EH (cell line): ENCODE measurements at places on chromosomes 5 and 9.
A peak's percentile ranks its signal among the peaks of the same experiment; 100 is the strongest.

GRCh38 chr5:169847519-169847918 is 132.8 kb downstream of the INSYN2B start:
- no peak for DNase-seq

- DNase-seq, result no peak
Measured at GRCh38 chr5:119742311-119742710, 113.0 kb downstream of the FAM170A start.

DNA sequence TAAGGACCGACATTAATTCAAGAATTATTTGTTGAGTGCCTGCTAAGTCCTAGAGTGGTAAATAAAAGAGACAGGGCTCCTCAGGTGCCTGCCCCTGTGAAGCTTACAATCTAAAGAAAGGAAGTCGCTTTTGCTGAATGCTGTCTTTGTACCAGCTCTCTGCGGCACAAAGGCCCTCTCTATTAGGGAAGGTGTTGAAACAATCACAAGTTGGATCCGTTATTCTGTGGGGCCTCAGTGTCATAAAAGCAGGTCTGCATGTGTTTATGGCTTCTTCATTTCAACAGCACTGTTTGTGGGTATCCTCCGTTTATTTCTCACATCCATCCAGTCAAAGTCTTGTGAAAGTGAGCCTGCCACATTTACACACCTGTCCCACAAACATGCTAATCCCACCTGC is 7.0 kb upstream of the MVB12B start:
- no peak for DNase-seq

DNA sequence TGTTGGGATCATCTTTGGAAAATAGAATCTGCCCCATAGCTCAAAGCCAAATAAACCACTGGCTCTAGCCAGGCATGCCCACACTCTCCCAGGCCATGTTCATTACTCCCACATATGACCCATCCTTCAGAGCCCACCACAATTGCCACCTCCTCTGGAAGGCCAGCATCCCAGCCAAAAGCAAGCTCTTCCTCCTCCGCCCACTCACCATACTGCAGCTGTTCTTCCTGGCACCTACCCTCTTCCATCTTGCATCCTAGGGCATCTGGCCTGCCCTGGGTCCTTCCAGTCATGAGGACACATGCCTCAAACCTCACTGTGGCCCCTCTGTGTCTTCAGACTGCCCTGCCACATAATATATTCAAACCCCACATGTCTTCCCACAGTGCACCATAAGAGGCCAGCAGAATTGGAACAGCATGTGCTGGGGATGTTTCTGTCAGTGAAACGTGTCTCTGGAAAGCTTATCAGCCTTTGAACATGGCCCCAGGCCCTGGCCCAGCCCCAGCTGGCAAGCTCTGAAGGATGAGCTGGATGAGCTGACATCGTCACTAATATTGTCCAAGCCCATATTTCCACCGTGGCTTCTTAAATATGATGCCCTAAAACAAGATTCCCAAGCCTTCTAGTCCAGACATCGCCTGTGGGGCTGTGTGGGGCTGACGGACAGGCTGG is 230.8 kb downstream of the AGTPBP1 start:
- peak; percentile 16 for DNase-seq

- DNase-seq, result no peak
Measured at GRCh38 chr5:180816608-180817534, 14.3 kb upstream of the MGAT1 start.

GRCh38 chr5:137236849-137237507 is 262.1 kb downstream of the SPOCK1 start:
- DNase-seq, result no peak

DNA sequence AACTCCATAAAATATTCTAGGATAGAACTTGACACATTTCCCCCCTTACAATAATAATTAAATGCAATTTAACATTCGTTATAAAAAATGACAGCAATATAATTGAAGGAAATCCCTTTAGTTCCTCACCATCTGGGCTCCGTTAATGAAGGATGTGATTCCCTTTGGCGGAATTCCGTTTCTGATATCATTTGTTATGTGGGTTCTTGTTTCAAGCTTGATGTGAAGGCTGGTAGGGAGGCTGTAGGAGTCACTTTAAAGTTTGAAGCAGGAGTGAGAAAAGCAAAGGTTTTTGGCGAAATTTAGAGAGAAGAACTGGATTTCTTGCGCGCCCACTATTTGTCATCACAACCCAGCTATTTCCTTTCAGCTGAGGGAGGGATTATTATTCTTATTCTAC is 4.0 kb downstream of the RGS7BP start:
- DNase-seq, result no peak

DNA sequence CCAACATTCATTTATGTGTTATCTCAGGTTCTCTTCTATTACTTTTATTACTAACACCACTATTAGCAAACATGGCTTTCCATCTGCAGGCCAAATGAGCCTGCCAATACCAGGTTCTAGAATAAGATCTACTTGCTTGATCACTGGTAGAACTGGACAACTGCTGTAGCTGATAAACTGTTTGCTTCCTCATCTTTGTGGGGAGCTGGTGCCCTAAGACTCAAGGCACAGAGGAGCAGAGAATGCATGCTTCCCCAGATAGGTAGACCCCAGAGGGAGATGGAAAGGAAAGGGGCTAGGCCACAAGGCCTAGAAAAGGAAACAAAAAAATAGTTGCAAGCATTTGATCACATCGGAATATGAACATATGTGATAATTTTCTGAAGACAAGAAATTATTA is 30.7 kb upstream of the AUH start:
- no peak for DNase-seq

- no peak for DNase-seq
Measured at GRCh38 chr9:10274988-10275387, 337.8 kb downstream of the PTPRD start.

GRCh38 chr9:89743573-89744254 is 138.9 kb downstream of the GADD45G start:
- no peak for DNase-seq

DNA sequence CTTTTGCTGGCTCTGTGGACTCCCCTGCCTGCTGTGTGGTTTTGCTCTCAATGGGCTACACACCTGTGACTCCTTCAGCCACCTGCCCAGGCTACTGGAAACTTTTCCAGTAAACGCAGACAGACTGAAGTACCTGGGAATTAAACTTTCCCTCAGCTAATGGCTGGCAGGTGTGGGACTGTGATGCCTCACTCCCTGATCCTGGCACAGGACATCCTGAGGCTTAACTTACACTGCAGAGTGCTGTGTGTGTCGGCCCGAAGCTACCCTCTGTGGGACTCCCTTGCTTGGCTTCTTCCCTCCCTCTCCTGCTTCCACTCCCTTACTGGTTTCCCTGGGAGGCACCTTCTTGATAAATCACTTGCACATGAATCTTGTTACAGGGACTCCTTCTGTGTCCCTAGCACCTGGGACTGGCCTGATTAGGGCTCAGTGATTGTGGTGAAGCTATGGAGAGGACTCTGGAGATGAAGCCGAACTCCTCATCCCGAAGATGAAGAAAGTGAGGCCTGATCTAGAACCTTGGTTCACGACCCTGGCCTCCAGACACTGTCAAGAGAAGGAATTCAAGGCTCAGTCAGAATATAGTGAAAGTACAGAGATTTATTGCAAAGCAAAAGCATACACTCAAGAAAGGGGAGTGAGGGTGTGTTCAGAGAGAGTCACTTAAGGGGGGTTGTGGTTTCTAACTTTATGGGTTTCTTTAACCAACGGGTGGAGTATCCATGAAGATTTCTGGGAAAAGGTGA is 113.4 kb upstream of the ALDH1B1 start:
- no peak for DNase-seq

GRCh38 chr5:40754381-40755092 is 1.2 kb downstream of the TTC33 start:
- peak; percentile 44 for DNase-seq

DNA sequence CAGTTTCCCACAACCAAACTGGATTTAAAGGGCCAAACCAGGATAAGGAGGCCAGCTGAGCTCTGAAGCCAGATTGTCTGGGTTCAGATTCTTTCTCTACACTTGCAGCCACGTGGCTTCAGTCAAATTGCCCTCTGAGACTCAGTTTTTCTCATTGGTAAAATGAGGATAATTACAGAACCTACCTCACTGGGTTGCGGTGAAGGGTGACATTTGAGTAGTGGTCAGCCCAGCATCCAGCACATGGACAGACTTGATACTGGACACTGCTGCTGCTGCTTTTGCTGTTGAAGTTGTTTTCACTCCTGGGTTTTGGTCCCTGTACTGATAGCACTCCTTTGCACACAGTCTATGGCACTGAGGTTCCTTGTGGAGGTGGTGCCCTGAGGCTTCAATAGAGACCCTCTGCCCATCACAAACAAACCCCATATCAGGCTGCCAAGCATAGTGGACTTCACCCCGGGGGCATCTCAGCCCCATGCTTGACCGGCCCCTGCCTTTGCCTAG is 25.7 kb upstream of the CDKN2AIPNL start:
- peak; percentile 24 for DNase-seq

DNA sequence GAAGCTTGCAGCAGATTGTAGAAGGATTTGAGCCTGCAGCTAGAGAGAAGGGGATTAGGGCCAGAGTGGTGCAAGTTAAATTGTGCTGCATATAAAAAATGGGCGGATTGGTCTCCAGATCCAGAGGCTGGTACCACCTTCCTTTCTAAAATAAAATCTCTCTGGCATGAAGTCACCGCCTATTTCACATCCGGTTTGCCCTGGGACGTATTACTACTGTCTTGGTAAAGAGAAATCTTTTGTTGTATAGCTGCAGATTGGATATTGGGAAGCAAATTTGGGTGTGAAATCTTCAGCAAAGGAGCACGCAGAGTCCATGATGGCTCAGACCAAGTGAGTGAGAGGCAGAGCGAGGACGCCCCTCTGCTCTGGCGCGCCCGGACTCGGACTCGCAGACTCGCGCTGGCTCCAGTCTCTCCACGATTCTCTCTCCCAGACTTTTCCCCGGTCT is at the start of gene GABRA1:
Gene GABRA1 (plus strand): TSS at position 180 of the 451 bp plus-strand sequence. CDS start 2,691 bp downstream, outside the sequence.
- DNase-seq, result no peak

DNA sequence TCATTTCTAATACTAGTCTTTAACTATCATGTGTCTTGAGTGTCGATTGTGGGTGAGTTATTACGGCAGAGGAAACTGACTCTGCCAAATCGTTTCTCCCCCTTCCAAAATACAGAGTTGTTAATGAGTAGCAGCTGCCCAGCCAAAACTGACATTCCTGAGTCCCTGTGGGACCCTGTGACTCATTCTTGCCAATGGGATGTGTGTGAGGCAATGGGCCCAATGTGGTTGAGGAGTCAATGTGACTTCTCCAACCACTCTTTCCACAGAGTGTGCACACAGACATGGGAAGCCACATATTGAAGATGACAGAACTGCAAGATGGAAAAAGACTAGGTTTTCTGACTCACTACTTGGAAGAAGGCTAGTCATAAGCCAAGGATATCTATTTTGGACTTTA is 434.7 kb downstream of the DTWD2 start:
- DNase-seq, result peak; percentile 95

DNA sequence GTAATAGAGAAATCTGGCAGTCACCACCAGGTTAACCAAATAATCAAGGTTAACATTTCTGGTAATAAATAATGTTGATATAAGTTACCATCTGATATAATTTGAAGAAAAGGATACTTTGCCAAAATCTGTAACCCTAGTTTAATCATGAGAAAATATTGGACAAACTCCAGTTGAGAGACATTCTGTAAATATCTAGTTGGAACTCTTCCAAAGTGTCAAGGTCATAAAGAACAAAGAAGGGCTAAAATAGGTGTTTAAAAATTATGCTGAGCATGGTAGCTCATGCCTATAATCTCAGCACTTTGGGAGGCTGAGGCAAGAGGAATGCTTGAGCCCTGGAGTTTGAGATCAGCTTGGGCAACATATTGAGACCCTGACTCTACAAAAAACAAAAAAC is 253.3 kb downstream of the MRPS30 start:
- DNase-seq, result no peak

- peak; percentile 73 for DNase-seq
Measured at GRCh38 chr9:77999231-77999631, 32.4 kb downstream of the GNAQ start.

- DNase-seq, result no peak
Measured at GRCh38 chr5:168600409-168600808, 21.2 kb upstream of the PANK3 start.

- DNase-seq, result no peak
Measured at GRCh38 chr5:171898386-171898785, 108.1 kb downstream of the FBXW11 start.

DNA sequence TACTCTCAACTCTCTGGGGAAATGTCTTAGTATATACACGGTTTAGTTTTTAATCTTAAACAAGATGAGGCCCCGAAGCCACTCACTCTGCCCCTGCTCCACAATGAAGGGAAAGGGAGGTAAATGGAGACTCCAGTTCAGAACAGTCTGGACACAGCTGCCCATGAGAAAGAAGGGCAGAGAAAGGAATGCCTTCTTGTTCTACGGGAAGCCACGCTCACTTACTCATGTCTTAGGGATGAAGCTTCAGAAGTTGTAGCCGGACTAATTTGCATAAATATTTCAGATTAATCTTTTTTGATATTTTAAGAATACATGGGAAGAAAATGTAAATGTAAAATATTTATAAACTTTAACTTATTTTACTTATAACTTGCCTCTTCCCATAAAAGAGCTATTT is 94.0 kb downstream of the COL23A1 start:
- no peak for DNase-seq

- no peak for DNase-seq
Measured at GRCh38 chr5:113507601-113508000, 5.9 kb upstream of the YTHDC2 start.

DNA sequence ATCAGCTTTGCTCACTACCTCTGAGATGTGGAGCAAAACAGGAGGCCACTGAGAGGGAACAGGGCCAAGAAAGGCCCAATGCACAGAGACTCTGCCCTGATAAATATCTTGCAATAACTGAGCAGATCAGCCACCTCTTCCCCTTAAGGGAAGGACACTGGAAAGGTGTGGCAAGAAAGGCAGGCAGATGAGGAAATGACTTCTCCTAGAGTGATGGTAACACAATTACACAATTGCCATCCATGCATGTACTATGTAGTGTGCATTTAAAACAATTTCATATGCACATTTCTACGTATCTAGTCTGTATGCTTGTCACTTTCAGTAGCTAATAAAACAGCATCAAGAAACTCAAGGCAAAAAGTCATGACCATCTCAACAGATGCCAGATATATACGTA is 322.5 kb downstream of the DRD1 start:
- DNase-seq, result no peak

- peak; percentile 89 for DNase-seq
Measured at GRCh38 chr5:77305956-77306355, 95.5 kb downstream of the PDE8B start.

DNA sequence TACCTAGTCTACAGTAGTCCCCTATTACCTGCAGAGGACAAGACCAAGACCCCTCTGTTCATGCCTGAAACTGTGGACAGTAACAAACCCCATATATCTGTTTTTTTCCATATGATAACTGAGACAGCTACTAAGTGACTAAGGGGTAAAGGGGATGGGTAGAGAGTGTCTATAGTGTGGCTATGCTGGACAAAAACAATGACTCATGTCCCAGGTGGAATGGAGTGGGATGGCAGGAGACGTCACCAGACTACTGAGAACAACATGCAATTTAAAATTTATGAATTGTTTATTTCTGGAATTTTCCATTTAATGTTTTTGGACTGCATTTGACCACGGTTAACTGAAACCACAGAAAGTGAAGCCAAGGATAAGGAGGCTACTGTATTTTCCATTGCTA is 171.8 kb downstream of the AGTPBP1 start:
- peak; percentile 51 for DNase-seq
